ENCODE measurements at places on chromosomes 1 and 21.

GRCh38 chr1:13781228-13781627 lies 81.2 kb downstream of the PRDM2 start:
- H3K4me1 ChIP-seq = peaks cover 16% of the 10 kb centered on the region
- no peak overlapping the region for H3K4me3 ChIP-seq
- no peaks in the 10 kb centered on the region for H3K27me3 ChIP-seq
- no peak for DNase-seq

GRCh38 chr1:41361495-41362356 lies 492 bp downstream of the FOXO6 start:
- peak overlapping the region; percentile 48 for H3K4me3 ChIP-seq
- no peak overlapping the region for H3K27ac ChIP-seq
- H3K36me3 ChIP-seq = no peaks in the 10 kb centered on the region
- DNase-seq = no peak

DNA sequence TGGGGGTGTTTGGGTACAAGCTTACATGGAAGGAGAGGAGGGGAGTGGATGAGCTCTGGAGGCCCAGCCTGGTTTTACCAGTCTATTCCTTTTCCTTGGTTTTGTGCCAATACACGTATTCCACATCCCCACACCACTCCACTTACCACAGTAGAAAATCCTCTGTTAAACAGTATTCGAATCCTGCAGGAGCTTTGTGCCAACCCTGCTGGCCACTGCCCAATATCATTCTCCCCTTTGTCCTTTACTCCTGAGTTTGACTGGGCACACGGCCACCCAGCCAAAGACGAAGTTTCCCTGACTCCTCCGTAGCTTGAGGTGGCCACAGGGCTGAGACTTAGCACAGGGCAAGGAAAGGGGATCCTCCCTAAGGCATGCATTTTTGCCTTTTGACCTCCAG lies 61.6 kb downstream of the TMCO4 start:
- no peaks in the 10 kb centered on the region for H3K36me3 ChIP-seq
- no peak overlapping the region for H3K27ac ChIP-seq
- peaks cover 2% of the 10 kb centered on the region for H3K4me1 ChIP-seq

GRCh38 chr1:239539812-239540211 lies 153.4 kb downstream of the CHRM3 start:
- DNase-seq = no peak
- H3K36me3 ChIP-seq = no peaks in the 10 kb centered on the region
- H3K27ac ChIP-seq = no peak overlapping the region
- H3K4me1 ChIP-seq = peaks cover 13% of the 10 kb centered on the region

DNA sequence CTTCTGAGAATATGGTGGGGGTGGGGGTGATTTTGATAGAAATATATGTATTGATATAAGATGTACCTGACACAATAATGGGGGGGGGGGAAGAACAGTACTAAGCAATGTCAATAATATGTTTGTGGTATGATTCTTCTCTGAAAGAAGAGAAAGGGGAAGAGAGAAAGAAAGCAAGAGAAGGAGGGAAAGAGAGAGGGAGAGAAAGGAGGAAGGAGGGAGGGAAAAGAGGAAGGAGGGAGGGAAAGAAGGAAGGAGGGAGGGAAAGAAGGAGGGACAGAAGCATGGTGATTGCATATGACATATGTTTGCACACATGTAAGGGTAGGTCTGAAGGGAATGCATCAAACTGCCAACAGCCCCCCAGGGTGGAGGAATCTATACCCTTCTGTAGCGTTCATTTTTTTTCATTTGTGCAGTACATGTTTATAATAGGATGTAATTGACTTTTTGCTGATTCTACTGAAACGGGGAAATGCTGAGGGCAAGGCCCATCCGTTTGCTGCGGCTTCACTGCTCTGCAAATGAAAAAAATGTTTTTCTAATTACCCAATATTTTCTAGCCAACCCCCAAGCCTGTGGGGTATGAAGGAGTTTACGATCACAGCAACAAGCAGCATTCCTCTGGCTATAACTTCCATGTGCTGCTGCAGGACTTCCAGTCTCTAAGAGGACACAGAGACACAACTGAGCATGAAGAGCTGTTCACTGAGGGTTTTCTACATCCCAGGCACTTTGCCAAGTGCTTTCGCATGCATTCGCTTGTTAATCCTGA lies 119.3 kb upstream of the ZC3H12A start:
- no peak overlapping the region for H3K4me3 ChIP-seq
- H3K4me1 ChIP-seq = no peaks in the 10 kb centered on the region
- no peak for DNase-seq

DNA sequence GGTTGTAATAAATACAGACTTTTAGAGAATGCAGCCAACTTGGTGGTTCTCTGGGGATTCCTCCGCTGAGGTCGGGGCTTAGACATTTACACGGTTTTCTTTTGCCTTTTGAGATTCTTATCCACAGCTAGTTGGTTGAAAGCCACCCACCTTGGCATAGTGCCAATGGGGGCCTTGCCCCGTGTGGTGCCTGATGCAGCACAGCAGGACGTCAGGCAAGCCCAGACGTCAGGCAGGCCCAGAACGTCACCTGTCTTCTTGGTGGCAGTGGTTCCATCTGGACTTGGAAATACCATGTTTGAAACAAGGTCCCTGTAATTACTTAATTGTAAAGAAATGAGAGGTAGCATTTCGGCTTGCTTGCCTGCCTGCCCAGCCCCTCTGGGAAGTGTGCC lies 78.5 kb downstream of the GALNT2 start:
- no peaks in the 10 kb centered on the region for H3K36me3 ChIP-seq
- no peaks in the 10 kb centered on the region for H3K27me3 ChIP-seq
- H3K27ac ChIP-seq = no peak overlapping the region
- DNase-seq = no peak
- no peak overlapping the region for H3K4me3 ChIP-seq
- H3K4me1 ChIP-seq = peaks cover 22% of the 10 kb centered on the region

DNA sequence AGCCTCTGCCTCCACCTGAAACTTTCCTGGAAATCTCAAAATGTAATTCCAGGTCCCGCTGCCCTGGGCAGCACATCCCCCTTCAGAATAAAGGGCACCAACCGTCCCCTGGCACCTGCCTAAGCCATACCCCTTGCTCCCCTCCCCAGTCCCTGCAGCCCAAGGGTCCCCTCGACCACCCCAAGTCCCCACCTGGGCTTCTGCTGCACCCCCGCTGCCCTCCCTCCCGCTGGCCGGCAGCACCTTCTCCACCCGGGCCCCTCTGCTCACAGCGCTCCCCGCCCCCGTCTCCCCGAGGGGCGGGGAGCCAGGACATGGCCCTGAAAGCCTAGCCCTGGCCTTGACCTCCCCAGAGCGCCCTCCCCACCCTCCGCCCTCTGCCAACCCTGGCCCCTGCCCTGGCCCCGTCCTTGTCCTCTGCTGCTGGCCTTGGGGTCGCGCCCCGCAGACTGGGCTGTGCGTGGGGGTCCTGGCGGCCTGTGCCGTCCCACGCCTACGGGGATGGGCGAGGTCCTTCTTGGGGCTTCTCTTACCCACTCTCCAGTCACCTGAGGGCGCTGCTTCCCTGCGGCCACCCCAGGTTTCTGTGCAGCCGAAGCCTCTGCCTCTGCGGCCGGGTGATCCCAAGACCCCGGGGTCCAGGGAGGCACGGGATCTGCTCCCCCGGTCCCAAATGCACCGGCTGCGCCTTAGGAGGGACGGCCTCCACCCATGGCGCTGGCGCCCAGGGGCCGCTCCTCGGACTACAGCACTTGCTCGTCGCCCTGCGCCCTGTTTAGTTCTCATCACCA lies 41.7 kb downstream of the WDR4 start:
- H3K27ac ChIP-seq = no peak overlapping the region
- H3K27me3 ChIP-seq = no peaks in the 10 kb centered on the region
- H3K4me3 ChIP-seq = no peak overlapping the region
- DNase-seq = no peak

DNA sequence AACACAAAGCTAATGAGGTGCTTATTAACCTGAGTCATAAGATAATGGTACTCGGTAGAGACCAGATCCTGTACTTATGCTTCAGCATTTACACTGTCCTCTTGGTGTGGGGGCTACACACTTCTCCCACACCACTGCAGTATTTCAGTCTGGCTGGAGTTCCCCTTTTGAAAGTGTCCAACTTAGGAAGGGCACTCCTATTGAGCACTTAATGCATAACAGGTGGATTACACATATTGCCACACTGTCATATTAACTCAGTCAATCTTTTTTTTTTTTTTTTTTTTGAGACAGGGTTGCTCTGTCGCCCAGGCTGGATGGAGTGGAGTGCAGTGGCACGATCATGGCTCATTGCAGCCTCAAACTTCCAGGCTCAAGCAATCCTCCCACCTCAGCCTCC lies 1.5 kb downstream of the GPATCH4 start:
- no peaks in the 10 kb centered on the region for H3K27me3 ChIP-seq
- no peak for DNase-seq
- peaks cover 5% of the 10 kb centered on the region for H3K4me1 ChIP-seq
- peaks cover 50% of the 10 kb centered on the region for H3K36me3 ChIP-seq

DNA sequence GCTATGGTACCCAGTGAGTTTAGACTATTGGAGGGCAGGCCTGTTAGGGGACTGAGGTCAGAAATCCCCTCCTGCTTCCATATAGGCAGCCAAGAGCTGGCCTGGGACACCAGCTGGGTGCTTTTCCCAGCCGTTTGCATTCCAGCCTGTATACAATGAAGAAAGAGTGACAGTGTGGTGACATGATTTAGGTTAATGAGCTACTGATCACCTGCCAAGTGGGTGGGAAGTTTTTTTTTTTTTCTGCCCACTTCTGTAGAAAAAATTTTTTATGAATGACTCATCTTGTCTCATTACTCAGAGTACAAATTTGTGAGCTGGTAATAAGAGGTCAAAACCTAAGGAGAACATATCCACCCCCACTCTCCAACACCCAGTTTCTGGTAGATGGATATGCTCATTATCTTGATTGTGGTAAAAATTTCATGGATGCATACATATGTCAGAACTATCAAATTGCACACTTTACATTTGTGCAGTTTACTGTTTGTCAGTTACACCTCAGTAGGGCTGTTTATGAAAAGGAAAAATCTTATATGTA lies 16.4 kb upstream of the CGN start:
- no peak for DNase-seq
- peak overlapping the region; percentile 25 for H3K27ac ChIP-seq

DNA sequence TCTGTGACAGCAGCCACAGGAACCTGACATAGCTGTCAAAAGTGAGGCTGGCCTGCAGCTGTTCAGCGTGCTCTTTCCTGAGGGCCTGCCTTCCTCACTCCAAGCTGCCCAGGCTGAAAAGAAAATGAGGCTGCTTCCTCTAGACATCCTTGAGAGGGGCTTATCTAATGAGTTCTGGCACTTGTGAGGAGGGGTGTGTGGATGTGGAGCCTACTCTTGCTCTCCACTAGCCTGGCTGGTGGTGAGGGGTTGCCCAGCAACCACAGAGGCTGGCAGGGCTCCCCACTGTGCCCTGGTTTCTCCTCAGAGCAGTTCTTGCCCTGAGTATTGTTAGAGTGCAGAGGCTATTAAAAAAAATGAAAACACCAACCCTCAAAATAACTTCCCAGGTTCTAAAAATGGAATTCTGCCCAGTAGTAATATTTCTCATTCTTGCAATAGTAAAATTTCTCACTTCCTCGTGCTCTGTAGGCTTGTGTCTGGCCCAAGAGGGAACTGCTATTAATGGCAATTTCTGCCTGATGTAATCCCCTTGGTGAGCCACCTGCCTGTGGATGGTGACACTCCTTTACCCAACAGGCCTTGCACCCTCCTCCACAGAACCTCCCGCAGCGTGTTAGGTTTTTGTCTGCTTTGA lies 52.6 kb upstream of the EPS8L3 start:
- no peaks in the 10 kb centered on the region for H3K36me3 ChIP-seq
- no peaks in the 10 kb centered on the region for H3K27me3 ChIP-seq
- peaks cover 4% of the 10 kb centered on the region for H3K4me1 ChIP-seq
- DNase-seq = no peak
- H3K27ac ChIP-seq = no peak overlapping the region

DNA sequence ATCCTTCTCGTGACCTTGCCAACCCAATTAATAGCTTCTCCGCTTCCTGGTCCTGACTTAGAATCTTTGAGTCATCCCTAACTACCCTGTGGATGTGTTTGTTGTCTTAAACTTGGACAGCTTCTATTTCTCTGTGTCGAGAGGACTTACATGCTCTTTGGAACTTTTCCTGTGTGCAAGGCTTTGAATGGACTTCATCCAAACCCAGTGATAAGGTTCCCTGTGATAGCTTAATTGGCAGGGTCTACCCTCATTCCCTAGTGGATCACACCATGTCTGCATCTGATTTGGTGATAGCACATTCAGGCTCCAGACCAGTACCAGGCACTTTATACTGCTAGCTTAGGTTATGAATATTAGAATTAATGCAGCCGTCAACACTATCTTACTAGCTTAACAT lies 378.2 kb upstream of the KAZN start:
- no peaks in the 10 kb centered on the region for H3K36me3 ChIP-seq
- no peaks in the 10 kb centered on the region for H3K4me1 ChIP-seq
- no peak overlapping the region for H3K27ac ChIP-seq
- H3K4me3 ChIP-seq = no peak overlapping the region
- DNase-seq = no peak

DNA sequence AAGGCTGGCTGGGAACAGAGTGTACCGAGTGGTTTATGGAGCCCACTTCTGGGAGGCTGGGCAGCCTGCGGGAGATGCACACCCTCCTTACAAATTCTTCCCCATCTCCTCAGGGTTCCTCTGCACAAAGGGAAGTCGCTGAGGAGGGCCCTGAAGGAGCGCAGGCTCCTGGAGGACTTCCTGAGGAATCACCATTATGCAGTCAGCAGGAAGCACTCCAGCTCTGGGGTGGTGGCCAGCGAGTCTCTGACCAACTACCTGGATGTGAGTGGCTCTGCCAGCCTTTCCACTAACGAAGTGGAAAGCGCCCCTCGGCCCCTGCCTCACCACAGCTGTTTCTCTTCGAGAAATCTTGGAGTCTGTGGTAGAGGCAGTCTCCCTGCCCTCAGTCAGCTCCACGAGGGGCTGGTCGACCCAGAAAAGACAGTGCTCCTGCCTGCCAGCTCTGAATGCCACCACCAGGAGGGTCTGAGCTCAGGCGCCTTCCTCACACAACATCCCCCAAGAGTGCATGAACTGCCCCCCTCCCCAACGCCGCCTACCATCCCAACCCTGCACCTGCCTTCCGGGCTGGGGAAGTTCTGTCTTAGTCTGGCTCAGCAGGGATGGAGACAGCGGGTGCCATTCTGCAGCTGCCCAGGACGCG lies 31.8 kb downstream of the PROK1 start:
- no peak overlapping the region for H3K27ac ChIP-seq
- no peaks in the 10 kb centered on the region for H3K36me3 ChIP-seq
- no peaks in the 10 kb centered on the region for H3K27me3 ChIP-seq
- H3K4me1 ChIP-seq = peaks cover 6% of the 10 kb centered on the region
- no peak for DNase-seq
- no peak overlapping the region for H3K4me3 ChIP-seq

GRCh38 chr1:147781056-147781471 lies 20.7 kb upstream of the GJA5 start:
- peaks cover 10% of the 10 kb centered on the region for H3K4me1 ChIP-seq
- DNase-seq = peak; percentile 27
- H3K27ac ChIP-seq = no peak overlapping the region
- no peaks in the 10 kb centered on the region for H3K27me3 ChIP-seq
- no peaks in the 10 kb centered on the region for H3K36me3 ChIP-seq

DNA sequence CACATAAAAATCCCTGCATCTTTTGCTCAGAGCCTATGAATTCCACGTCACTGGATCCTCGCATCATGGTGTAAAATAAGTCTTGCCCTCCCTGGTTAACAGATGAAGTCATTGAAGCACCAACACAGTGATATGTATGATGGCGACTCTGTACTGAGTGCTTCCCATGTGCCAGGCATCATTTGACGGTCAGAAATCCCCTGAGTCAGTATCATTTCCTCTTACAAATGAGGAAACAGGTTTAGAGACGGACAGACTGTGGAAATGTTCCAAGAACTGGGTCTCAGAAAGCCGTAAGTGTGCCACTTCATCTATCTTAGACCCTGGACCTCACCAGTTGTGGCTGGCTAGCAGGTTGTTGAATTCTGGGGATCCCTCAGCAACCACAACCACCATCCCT lies 5.1 kb upstream of the OLFML2B start:
- no peak for DNase-seq
- H3K27ac ChIP-seq = no peak overlapping the region
- peaks cover 59% of the 10 kb centered on the region for H3K27me3 ChIP-seq

All from neuronal stem cell (in vitro differentiated cells).